Upper lobe of left lung (tissue), 6 donors: ENCODE measurements at places on chromosomes 13 and 19. TPM values are rescaled to one million over a fixed set of nuclear protein-coding genes. Genes with fewer than 3 reads are reported as not detected.

The FOXA3 gene
- not detected for total RNA-seq

The C13orf46 gene
- 44.0 TPM for total RNA-seq

The SRRM5 gene
- total RNA-seq = 2.1 TPM

The ADGRE1 gene
- 4.4 TPM for total RNA-seq

The LRFN3 gene
- total RNA-seq = 8.5 TPM

The PSMD8 gene
- 118 TPM for total RNA-seq

The ICAM5 gene
- total RNA-seq = 19.5 TPM

The MBD3L2 gene
- not detected for total RNA-seq

The GPR4 gene
- total RNA-seq = 5.3 TPM

The IGSF23 gene
- total RNA-seq = not detected

GRCh38 chr19:30342901-30343300 lies 29.3 kb upstream of the ZNF536 start:
- DNase-seq = no peak

DNA sequence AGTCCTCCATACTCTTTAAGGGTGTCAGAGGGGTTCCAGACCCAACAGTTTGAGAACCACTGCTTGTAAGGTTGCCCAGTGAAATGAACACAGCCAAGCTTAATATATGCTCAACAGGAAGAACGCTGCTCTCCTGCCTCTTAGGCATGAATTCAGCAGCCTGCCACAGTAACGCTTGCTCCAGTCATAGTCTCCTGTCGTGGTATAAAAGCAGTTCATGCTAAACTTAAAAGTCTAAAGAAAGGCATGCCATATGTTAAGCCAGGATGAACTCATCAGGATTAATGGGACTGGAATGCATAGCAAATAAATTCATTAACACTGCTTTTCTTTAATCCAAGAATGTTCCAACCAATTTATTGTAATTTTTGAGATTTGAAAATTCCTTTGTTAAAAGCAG lies 38.7 kb downstream of the SLC7A1 start:
- DNase-seq = no peak

- DNase-seq = peak; percentile 88
Observed at GRCh38 chr19:39166571-39167391, 30.0 kb upstream of the NCCRP1 start.

DNA sequence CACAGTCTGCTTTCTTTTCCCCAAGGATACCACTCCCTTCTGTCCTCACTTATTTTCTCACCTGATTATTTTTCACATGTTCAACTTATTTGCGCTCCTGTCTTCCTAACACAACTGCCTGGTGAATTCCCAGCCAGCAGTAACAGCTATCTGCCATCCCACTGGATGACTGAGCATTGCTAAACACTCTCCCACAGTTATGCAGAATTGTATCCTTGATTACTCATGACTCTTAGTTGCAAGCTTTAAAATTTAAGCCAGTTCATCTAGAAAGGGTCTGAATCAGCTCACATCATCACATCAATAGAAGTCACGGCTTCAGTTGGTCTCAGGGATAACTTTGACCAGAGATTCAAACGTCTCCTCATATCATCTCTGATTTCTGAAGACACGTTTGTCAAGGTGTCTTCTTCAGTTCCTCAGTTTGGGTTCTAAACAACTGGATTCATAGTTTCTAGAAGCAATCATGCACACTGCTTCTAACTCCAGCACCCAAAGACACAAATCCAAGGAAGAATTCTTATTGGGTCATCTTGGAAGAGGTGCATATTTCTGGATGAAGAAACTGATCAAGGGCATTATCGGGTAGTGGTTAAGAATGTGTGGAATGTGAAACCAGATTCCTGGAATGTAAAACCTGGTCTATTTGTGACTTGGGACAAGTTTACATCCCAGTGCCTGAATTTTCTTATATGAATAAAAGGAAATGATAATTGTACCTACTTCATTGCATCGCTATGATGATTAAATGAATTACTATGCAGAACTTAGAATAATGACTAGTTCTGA lies 13.9 kb upstream of the DACH1 start:
- no peak for DNase-seq

DNA sequence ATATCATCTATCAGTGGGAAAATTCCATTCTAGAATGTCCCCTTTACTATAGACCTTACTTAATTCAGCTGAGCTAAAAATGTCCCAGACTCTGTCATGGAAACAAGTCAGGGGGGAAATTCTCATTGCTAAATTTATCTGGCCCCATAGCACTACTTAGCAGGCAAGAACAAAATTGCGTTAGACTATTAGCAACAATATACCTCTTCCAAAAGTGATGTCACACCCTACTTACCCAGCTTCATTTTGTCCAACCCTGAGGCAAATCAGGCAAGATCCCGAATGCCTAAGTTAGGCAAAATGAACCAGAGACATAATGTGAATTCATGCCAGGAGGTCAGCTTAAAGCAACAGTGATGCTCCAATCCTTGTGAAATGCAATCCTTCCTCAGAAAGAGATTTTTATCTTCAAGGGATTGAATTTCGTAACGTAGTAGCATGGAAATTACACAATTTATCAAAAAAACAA lies 93.7 kb downstream of the FRY start:
- no peak for DNase-seq

DNA sequence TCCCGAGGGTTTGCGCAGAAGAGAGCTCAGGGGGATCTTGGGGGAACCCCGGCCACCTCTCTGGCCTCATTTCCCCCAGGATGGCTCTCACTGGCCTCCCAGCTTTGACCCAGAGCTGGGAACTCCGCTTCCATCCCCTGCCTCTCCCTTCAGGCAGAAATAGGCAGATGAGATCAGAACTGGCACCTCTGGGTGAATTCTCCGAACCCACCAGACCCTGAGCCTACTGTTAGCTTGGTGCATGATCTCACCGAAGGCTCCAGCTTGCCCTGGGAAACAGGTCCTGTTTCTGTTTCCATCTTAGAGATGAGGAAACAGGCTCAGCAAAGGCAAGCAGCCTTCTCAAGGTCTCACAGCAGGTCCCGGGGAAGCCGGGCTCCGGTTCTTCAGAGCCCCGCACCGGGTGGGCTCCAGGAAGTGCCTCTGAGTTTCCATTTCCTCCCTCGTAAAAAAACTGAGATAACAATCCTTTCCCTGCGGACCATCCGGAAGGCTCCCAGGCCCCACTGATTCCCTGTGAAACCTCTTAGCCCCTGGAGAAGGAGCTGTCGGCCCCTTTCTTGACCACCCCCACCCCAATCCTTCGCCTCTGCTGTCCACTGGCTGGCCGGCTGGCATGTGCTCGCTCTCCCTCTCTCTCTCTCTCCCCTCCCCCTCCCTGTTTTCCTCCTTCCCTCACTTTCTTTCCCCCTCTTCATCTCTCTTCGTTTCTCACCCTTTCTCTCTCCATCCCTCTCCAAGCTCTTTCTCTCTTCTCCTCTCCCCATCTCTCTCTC lies 2.1 kb downstream of the NECTIN2 start:
- no peak for DNase-seq

DNA sequence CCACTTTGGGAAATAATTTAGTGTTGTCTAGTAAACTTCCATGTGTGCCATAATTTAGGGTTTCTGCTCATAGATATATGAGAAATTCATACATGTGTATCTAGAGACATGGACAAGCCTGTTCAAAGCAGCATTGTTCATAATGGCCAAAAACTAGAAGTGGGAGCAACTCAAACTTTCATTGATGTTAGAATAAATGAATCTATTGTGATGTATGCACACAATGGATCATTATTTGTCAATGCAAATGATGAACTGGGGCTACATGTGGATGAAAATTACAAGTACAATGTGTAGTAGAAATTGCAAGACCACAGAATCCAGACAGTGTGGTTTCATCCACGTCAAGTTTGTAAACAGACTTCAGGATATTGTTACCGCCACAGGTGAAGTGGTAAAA lies 284.7 kb downstream of the SLC7A1 start:
- DNase-seq = no peak

DNA sequence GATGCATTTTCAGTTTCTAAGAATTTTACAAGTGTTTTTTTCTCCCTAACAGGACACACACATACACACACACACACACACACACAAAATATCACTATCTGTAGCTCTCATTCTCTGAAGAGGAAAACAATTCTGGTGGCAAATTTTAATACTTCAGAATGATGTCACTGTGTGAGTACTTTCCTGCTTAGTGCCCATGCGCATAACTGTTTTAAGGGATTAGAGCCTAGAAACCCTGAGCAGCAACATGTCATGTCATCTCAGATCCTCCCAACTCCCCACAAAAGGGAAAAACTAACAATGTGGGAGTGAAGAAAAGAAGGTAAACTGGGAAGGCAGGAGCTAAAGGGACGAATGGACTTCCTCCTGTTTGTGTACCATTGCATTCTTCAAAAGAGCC lies 401.2 kb downstream of the SPRY2 start:
- DNase-seq = no peak

- peak; percentile 94 for DNase-seq
Observed at GRCh38 chr13:31846182-31846938, 107.0 kb downstream of the RXFP2 start.

GRCh38 chr19:32688311-32688710 lies 3.3 kb upstream of the NUDT19 start:
- DNase-seq = no peak

- DNase-seq = no peak
Observed at GRCh38 chr13:46951516-46951915, 54.7 kb upstream of the HTR2A start.

DNA sequence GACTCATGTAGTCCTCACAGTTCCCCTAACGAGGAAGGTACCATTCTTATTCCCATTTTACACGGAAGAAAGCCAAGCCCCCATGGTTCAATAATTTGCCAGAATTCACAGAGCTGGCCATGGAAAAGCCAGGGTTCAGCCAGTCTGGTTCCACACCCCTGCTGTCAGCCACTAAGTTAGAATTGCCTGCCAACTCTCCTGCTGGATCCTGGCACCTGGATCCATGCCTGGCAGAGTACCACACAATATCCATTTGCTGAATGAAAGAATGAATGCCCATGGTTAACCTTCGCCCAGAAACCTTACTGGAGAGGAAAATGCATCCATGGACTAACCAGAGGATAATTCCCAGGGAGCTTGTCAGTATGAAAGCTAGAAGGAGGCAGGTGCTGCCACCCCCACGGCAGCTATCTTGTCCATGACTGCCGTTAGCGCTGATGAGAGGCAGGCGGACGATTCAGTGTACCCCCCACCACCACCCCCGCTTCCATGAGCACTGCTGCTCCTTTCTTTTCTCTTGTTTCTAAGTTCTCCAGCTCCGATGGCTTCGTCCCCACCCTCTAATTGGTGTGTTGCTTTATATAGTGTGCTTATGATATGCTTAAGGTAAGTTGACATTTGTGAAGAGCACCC lies 114.5 kb downstream of the SLC7A1 start:
- DNase-seq = no peak

DNA sequence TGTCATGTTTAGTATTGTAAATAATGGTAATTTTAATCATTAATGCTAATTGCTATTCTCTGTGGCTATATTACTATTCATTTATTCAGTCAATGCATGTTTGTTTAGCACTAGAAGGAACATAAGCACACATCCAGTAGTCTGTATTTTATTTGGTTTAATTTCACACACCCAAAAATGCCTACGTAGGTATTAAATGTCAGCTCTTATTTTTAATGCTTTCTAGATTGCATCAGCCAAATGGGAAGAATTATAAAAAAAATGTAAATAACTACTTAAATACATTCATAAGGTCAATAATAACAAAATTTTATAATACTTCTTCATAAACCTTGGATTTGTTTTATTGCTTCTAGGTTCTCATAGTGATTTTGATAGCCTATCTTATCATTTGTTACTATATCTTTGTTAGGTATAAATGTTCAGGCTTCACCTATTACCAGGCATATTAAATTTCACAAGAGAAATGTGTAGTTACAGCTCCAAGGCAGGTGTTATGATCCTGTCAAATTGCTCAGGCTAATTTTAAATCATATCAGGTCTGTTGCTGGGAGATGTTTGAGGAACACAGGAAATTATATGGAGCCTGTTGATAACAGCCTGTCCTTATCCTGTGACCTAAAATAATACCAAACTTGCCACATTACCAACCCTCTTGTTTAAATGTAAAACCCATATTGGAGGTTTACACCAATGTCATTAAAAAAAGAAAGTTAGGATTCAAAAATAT lies 34.4 kb downstream of the ITGBL1 start:
- DNase-seq = no peak

GRCh38 chr13:78228211-78228610 lies 309.6 kb upstream of the EDNRB start:
- DNase-seq = no peak

- DNase-seq = no peak
Observed at GRCh38 chr13:98098516-98098915, 44.4 kb upstream of the FARP1 start.

DNA sequence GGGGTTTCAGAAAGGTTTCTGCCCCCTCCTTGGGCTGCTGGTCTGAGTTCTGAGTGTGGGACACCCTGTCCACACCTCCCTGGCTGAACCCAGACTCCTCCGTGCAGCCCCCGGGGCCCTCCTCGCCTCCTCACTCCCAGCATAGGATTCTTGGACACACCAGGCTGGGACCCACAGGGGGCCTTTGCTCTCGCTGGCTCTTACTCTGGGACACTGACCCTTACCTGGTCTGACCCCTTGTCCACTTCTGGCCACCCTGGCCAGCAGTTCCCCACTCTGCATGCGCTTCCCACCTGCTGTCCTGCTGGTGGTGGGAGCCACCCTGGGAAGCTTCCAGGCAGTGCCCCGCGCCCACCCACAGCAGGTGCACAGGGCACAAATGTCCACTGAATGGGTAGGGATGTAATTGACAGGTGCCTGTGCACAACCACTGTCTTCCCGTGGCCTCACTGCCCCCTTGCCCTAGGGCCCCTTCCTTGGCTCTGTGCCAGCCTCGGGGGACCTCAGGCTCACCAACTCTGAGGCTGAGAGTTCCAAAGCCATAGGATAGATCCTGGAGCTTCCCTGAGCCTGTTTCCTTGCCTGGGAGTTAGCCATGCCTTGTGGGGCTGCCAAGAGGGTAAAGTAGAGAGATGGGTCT lies 7.0 kb upstream of the SLC25A42 start:
- no peak for DNase-seq

DNA sequence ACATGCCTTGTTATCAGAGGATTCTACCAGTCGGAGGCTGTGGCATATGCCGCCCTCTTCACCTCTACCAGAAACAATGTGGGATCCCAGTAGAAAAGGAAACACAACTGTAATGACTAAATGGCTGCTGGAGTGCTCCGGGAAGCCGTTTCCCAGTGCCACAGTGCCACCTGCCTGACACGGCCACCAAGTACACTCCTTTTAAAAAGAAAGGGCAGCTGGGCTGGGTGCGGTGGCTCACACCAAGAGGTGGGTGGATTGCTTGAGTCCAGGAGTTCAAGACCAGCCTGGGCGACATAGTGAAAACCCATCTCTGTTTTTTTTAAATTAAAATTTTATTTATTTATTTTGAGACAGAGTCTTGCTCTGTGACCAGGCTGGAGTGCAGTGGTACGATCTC lies 67.3 kb downstream of the TRPM4 start:
- no peak for DNase-seq

GRCh38 chr13:109744512-109745051 lies 41.8 kb downstream of the IRS2 start:
- DNase-seq = no peak

GRCh38 chr19:55494172-55494761 lies 6.0 kb downstream of the SSC5D start:
- DNase-seq = no peak

DNA sequence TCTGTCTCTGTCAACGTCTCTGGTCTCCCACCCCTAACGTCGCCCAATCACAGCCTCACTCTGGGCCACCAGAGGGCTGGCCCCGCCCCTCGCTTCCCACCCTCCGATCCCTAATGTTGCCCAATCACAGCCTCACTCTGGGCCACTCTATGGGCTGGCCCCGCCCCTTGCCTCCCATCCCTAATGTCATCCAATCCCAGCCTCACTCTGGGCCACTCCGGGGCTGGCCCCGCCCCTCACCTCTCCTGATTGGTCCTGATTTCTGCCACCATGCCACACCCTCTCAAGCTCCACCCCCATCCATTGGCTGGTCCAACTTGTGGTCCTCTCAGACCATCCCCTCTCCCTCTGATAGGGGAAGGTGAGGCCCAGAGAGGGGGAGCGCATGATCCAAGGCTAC lies 24.9 kb downstream of the CELF5 start:
- no peak for DNase-seq
